ENCODE measurements at places on chromosomes 1 and 21. TPM values are rescaled to one million over a fixed set of nuclear protein-coding genes. Genes with fewer than 3 reads are reported as not detected.
A peak's percentile ranks its signal among the peaks of the same experiment; 100 is the strongest.

Gene AHCTF1
- total RNA-seq, result 47.7 TPM

Gene HTR6
- total RNA-seq, result 0.66 TPM

Gene PPT1
- total RNA-seq, result 234 TPM

Gene HFM1
- 3.3 TPM for total RNA-seq

Gene IFI44L
- total RNA-seq, result not detected

Gene LEFTY2
- 16.9 TPM for total RNA-seq

DNA sequence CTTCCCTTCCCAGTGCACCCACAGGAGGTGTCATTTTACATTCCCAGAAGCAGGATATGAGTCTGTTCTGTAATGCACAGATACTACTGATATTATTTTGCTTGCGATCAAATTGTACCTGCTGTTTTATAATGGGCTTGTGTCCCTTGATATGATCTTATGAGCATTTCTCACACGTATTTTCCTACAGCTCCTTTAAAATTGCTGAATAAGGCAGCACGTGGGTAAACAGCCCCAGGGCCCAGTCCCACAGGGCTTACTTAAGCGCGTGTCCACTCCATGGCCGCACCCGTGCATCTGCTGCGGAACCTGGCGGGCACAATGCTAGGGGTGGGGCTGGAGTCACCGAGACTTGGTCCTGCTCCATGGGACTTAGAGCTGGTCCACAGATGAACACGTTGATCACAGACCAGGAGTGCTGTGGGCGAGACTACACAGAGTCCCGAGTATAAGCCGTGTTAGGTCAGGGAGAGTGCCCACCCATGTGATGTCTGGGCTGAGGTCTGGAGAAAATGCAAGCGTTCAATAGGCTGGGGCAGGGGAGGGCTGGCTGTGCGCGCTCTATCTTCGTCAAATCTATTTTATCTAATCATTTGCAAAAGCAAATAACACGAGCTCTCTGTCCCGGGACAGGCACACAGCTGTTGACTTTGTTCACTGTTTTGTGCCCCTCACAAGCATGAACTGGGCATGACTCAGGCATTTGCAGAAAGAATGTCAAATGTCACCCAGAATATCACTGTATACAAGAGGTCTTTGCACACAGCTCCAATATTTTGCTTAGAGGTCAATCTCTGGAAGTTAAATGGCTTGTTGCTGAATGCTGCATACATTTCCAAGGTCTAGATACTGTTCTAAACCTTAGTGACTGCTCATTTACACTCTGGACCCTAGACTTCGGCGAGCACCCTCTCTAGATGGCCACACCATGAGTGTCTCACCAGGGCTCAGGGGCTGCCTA is 119.3 kb downstream of the CRYAA start:
- no peaks in the 10 kb centered on the region for H3K36me3 ChIP-seq
- no peak overlapping the region for H3K4me3 ChIP-seq
- DNase-seq, result no peak
- H3K4me1 ChIP-seq, result no peaks in the 10 kb centered on the region

DNA sequence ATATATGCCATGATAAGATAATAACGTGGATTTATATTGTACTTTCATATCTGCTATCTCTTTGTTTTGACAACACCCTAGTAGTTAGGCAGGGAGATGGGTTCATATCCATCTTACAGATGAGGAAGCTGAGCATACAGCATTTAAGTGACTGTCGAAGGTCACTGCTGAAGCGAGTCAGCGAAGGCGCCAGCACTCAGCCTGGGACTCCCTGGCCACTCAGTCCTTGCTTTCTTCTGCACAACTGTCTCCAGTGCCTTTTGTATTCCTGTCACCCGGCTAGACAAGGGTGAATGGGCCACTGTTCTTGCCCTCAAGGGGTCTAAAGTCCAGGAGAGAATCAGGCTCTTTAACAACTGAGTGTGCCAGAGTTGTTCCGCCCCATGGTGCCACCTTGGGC is 3.1 kb downstream of the ARHGEF10L start:
- no peak for DNase-seq
- H3K36me3 ChIP-seq, result no peaks in the 10 kb centered on the region
- no peaks in the 10 kb centered on the region for H3K27me3 ChIP-seq
- H3K4me1 ChIP-seq, result peaks cover 57% of the 10 kb centered on the region
- peak overlapping the region; percentile 45 for H3K27ac ChIP-seq

- no peaks in the 10 kb centered on the region for H3K4me1 ChIP-seq
- no peak for DNase-seq
- H3K27me3 ChIP-seq, result no peaks in the 10 kb centered on the region
- H3K36me3 ChIP-seq, result no peaks in the 10 kb centered on the region
- no peak overlapping the region for H3K4me3 ChIP-seq
Observed at GRCh38 chr1:55554611-55555010, 339.4 kb upstream of the USP24 start.

GRCh38 chr21:44984428-44984791 is 44.6 kb downstream of the SLX9 start:
- no peak overlapping the region for H3K27ac ChIP-seq
- no peaks in the 10 kb centered on the region for H3K4me1 ChIP-seq
- no peaks in the 10 kb centered on the region for H3K27me3 ChIP-seq

DNA sequence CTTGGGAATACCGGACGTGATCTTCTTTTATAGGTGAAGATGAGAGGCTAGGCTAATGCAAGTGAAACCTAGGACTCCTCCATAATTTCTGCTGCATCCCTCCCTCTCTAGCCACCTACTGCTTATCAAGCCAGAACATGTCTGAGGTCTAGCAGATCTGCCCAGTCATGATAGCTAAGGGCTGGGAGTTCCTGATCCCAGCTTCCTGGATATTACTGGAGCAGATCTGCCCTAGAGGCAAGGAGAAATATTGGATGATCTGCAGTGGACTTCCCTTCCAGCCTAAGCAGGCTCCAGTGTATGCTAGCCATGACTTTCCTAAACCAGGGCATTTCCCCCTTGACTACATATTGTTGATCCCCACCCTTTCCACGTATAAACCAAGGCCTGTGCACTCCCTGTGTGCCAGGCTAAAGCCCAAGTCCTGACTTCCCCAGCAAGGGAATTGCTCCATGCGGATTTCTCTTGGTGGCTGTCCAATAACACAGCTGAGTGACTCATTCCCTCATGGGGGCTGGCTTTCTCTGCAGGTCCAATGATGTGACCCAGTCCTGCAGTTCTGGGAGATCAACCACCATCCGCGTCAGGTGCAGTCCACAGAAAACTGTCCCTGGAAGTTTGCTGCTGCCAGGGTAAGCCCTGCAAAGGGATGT is 15.5 kb upstream of the SARS1 start:
- no peaks in the 10 kb centered on the region for H3K4me1 ChIP-seq
- no peak for DNase-seq
- no peak overlapping the region for H3K27ac ChIP-seq
- H3K27me3 ChIP-seq, result no peaks in the 10 kb centered on the region

DNA sequence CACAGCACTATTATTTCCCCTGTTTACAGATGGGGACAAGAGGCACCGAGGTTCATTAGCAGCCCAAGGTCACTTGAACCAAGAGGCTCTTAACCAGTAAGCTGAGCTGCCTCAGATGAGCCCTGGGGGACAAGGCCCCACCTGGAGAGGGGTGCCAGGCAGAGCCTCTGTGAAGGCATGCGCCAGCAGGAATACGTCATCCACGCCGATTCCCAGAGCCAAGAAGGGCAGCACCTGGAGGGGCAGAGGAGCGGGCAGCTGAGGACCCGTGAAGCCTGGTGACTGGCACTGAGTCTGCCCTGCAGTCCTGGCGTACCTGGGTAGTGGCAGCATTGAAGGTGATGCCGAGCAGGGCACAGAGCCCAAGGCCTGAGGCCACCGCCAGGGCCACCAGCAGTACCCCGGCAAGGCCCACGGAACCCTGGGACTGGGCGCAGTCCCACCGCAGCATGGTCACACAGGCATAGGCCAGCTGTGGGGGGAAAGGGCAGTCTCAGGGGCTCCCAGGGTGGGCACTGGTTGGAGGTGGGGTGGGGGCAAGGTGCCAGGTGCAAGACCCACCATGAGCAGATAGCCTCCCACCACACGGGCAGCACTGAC is 14.1 kb downstream of the PTCH2 start:
- H3K27ac ChIP-seq, result no peak overlapping the region
- no peak overlapping the region for H3K4me3 ChIP-seq
- H3K4me1 ChIP-seq, result no peaks in the 10 kb centered on the region
- H3K27me3 ChIP-seq, result no peaks in the 10 kb centered on the region
- no peak for DNase-seq

DNA sequence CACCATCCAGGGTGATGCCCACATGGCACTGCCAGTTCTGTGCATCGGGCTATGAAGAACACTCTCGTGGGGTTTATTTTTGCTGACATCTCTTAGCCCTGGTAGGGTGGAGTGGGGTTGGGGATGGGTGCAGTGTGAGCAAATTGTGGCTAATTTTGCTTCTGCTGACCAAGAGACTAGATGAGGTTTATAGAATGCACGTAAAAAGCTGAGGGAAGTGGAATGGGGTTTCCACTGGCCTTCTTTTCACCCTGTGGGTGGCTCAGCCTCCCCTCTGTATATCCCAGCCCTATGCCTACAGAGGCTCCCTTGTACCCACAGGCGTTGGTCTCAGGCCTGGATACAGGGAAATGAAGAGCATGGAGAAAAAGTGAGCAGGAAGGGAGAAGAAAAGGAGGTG is 44.1 kb upstream of the RAB4A start:
- no peak overlapping the region for H3K27ac ChIP-seq
- DNase-seq, result no peak
- peaks cover 29% of the 10 kb centered on the region for H3K4me1 ChIP-seq
- no peak overlapping the region for H3K4me3 ChIP-seq

DNA sequence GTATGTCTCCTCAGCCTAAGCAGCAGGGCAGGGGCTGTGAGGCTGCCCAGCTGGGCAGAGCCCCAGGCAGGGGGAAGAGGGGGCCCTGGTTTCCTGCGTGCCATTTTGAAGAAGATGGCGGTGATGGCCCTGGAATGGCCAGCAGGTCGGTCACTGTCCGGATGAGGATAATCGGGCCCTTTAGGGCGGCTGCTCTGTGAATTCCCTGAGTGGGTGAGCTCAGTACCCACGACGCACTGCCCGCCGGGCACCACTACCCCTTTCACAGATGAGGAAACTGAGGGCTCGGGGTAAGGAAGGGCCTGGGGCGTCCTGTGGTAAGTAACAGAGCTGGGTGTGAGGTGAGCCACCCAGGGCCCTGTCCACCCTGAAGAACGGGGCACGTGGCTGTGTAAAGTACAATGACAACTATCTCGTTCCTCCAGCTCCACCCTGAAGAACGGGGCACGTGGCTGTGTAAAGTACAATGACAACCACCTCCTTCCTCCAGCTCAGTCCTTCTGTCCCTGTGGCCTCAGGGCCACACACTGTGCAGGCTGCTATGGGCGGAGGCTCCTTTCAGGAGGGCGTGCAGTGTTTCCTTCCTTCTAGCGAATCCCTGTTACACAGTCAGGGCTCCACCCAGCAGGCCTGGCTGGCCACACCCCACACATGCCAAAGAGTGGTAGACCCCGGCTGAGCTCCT is 23.2 kb downstream of the ITGB2 start:
- DNase-seq, result no peak
- H3K36me3 ChIP-seq, result no peaks in the 10 kb centered on the region
- H3K27me3 ChIP-seq, result no peaks in the 10 kb centered on the region
